ENCODE measurements at places on chromosomes 5 and 9.

DNA sequence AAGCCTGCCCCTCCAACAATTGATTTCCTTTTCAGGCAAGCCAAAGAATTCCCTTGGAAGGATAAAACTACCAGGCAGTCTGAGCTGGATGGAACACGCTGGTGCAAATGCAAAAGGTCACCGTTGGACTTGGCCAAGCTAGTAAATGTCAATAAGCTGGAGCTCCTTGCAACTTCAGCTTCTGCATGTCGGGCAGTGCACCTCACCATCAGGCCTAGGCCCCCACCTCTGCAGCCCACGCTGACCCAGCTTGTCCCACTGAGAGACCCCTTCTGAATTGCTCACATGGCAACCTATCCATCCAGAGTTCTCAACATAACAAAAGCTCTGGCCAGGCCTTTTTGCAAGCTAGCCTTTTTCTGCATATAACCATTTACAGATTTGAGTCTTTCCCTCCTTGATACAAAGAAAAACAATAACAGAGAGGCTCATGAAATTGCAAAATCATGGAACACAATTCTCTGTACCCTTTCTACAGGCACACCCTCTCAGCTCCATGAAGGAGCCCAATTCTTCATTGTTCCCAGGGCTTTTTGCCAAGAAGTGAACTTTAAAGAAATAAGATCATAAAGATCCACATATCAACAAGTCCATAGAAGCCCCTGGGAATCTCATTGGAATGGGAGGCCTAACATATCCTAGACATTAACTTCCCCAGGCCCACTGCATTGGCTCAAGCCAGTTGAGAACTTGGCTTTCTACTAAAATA, 123.9 kb upstream of the SLIT3 start:
- DNase-seq, result no peak

- DNase-seq, result no peak
Observed at GRCh38 chr5:112065781-112066180, 308.8 kb upstream of the NREP start.

- no peak for DNase-seq
Observed at GRCh38 chr9:92055624-92056023, 59.6 kb downstream of the SPTLC1 start.

- no peak for DNase-seq
Observed at GRCh38 chr9:29439961-29440360, 1866.7 kb upstream of the C9orf72 start.

DNA sequence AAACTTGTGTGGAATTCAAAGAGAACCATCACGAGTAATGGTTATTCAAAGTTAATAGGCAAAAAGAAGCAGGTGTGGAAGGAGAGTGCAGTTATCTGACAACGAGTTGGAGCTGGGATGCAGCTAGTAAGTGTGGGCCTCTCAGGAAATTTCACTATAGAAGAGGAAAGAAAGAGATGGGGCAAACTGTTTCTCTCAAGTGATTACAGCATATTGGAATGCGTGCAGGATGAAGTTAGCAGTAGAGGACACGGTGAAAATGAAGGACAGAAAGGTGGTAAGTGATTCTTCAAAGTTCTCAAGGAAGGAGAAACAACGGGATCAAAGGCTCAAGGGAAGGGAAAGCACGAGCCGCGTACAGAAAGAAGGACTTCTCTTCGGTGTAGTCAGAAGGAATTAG, 84.0 kb downstream of the ADAMTS12 start:
- DNase-seq, result no peak

DNA sequence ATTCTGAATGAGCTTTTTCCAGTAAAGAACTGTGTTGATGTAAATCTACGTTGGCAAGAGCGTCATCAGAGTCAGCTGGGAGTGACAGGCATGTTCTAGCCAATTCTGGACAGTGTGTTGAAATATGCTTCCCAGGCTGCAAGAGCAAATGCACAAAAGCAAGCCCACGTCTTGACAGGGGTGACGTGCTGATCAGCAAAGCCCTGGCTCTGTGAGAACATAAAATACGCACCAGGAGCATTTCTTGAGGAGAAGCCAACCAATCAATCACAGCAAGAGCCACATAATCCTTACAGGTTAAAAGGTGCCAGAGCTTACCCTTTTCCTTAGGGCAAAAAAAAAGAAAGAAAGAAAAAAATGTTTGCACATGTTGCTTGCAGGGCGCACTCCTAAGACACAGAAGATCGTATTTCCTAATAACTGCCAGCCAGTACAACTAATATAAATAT, 148.1 kb downstream of the PDE4D start:
- DNase-seq, result no peak

GRCh38 chr5:126139773-126140172, 283.4 kb upstream of the GRAMD2B start:
- DNase-seq, result no peak

- DNase-seq, result no peak
Observed at GRCh38 chr5:123452401-123452800, 29.2 kb upstream of the CEP120 start.

- DNase-seq, result no peak
Observed at GRCh38 chr9:131960311-131960710, 119.4 kb downstream of the MED27 start.

- DNase-seq, result no peak
Observed at GRCh38 chr9:116873937-116874914, 187.1 kb downstream of the TRIM32 start.

DNA sequence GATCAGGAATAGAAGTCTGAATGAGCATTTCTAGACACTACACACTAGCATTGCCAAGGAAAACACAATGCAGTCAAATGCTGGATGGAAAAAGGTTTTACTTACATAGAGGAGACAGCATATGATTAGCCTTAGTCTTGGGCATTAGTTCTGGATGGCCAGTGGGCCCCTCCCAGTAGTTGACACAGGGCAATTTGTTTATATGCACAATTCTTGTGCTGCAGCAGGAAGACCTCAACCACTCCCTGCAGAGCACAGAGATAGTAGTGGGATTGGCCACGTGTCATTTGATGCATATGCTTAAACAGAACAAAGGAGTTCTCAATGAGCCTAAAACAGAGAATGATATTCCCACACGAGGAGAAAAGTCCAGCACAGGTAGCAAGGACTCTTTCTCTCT, 1496.2 kb upstream of the CDH6 start:
- no peak for DNase-seq

DNA sequence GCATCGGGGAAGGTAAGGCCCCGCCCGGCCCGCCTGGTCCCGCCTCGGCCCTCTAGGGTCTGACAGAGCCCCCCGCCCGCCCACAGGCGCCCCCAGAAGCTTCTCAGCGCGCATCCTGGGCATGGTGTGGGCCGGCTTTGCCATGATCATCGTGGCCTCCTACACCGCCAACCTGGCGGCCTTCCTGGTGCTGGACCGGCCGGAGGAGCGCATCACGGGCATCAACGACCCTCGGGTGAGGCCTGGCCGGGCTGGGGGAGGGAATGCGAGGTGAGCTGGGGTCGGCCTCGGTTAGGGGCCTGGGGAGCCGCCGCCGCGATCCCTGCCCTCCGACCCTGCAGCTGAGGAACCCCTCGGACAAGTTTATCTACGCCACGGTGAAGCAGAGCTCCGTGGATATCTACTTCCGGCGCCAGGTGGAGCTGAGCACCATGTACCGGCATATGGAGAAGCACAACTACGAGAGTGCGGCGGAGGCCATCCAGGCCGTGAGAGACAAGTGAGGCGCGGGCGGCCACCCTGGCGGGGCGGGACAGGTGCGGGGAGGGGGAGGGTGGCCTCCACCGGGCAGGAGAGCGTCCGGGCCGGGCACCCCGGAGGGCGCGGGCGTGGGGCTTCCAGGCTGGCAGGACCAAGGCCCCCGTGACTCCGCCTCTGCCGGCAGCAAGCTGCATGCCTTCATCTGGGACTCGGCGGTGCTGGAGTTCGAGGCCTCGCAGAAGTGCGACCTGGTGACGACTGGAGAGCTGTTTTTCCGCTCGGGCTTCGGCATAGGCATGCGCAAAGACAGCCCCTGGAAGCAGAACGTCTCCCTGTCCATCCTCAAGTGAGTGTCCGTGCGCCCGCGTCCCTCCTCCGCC, 7.1 kb downstream of the LRRC26 start:
- DNase-seq, result peak; percentile 10

DNA sequence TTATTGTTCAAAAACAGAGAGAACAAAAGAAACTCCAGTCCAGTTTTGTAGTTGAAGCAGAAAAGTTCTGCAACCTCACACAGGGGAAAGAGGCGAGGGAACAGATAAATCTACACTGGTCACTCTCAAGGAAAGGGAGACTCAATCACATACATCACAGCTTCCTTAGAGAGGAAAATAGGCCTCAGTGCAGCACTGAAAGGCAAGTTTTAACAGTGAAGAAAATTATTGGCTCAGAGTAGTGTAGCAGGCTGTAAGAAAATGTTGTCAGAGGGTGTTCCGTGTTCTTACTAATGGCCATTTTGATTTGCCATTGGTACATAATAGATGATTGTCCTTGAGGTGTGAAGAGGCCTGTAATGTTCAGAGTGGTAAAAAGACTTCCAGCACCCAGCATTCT, 530.0 kb upstream of the CDH6 start:
- no peak for DNase-seq

DNA sequence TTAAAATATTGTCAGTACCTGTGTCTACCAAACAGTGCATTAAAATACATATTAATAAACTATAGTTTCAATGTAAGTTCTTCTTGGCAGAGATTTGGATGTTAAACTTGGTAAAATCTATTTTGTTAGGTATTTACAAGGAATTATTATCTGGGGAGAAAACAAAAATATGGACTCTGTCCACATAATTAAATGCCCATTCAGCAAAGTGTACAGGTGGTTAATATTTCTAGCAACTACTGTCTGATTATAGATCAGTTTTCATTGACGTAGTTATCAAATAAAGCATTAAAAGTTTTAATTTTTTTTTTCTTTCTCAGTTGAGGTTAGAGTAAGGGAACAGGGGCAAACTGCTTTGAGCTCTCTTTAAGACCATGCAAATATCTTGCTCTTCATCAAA, 88.9 kb downstream of the NNT start:
- no peak for DNase-seq

DNA sequence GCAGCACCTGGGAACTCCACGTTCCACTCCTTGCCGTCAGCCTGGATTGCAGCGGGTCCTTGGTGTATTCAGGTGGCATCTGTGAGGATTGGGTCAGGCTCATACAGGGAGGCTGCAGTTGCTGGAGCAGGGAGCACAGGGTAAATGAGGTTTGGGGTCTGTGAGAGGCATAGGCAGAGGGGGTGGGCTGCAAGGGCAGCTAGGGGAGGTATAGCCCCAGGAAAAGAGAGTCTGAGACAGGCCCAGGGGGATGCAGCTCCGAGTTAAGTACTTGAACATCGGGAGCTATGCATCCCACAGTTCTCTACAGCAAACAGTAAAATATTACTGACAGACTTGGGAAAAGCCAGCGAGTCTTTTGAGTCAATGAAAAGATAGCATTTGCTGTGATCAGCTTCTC, 101.6 kb downstream of the TRIO start:
- DNase-seq, result no peak

- DNase-seq, result no peak
Observed at GRCh38 chr9:134028076-134028475, 2.8 kb downstream of the BRD3OS start.

DNA sequence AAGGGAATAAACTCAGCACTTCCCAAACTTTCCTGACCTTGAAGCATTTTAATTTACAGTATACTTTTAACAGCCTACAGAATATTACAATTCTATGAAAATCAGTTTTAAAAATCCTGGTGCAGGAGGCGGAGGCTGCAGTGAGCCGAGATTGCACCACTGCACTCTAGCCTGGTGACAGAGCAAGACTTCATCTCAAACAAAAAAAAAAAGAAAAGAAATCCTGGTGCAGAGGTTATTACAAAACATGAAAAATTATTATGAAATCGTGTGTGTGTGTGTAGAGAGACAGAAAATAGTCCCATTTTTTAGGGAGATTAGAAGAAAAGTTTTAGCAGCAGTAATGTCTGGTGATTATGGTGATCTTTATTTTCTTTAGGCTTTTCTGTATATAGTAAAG, 26.9 kb downstream of the GOLPH3 start:
- DNase-seq, result no peak

DNA sequence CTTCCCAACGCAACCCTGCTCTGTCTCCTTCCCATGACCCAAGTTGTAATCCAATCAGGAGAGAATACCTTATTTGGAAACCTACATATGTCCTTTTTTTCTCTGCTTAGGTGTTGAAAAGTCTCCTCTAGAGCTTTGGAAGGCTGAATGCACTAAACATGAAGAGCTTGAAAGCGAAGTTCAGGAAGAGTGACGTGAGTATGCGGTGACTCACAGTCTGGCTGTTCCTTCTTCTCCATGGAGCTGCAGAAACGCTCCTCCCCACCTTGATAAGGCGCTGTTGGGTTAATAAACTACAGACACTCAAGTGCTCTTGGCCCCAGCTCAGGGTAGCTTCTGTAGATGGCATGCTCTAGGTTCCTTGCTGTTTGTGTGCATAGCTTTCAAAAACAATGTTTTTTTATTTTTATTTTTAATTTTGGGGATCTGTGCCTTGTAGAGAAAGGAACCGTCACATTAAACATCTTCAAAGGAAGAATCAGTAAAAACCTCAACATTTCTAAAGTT, 30.7 kb downstream of the RAI14 start:
- no peak for DNase-seq

DNA sequence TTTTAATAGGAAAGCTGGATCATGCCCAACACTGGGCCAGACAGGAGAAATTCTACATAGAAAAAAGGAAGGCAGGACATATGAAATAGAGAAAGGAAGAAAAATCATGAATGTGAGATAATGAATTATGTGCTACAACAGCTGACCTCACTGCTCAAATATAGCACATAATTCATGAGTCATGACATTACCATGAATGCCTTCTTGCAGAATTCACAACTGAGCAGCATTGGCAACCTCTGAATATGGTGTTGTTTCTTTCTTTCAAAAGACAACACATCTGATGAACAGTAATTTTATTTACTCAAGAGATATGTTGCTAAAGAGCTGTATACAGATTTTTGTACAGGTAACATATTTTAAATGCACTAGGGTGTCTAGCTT, 34.4 kb downstream of the APBA1 start:
- no peak for DNase-seq

- no peak for DNase-seq
Observed at GRCh38 chr9:136484153-136485048, 1.6 kb upstream of the SEC16A start.

- no peak for DNase-seq
Observed at GRCh38 chr5:150992705-150993104, 27.7 kb upstream of the GPX3 start.

- DNase-seq, result no peak
Observed at GRCh38 chr5:123157791-123158581, 68.9 kb downstream of the PRDM6 start.

- DNase-seq, result no peak
Observed at GRCh38 chr5:57113481-57113880, 60.4 kb upstream of the GPBP1 start.

- DNase-seq, result no peak
Observed at GRCh38 chr5:154861946-154862345, 3.5 kb downstream of the CNOT8 start.

- DNase-seq, result no peak
Observed at GRCh38 chr9:14347406-14348122, 33.6 kb upstream of the NFIB start.

DNA sequence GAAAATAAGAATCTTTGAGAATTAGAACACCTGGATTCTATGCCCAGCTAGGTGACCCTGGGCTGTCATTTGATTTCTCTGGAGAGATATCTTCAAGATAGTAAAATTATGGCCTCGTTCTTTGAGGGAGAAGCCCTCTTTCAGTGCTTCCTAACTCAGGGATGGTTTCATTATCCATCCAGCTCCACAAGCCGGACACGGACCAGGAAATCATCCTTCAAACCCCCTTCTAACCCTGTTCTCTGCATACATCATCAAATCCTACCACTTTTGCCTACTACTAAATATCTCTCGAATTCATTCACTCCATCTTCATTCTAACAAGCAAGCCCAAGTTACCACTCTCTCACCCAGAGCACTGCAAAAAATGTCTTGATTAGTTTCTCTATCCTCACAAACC, 57.2 kb downstream of the MAPKAP1 start:
- DNase-seq, result no peak

- no peak for DNase-seq
Observed at GRCh38 chr5:149457393-149457763, 78.3 kb upstream of the IL17B start.

Data from NCI-H1092 treated with DMSO at 0.1 percent for 48 hours (cell line).